CD8-positive, alpha-beta memory T cell (primary cell): ENCODE measurements at places on chromosomes 4 and X.
A peak's percentile ranks its signal among the peaks of the same experiment; 100 is the strongest.

- no peak for DNase-seq
- no peaks in the 10 kb centered on the region for H3K4me1 ChIP-seq
- no peaks in the 10 kb centered on the region for H3K36me3 ChIP-seq
These were observed 389.2 kb upstream of the F9 start for GRCh38 chrX:139141370-139141769.

DNA sequence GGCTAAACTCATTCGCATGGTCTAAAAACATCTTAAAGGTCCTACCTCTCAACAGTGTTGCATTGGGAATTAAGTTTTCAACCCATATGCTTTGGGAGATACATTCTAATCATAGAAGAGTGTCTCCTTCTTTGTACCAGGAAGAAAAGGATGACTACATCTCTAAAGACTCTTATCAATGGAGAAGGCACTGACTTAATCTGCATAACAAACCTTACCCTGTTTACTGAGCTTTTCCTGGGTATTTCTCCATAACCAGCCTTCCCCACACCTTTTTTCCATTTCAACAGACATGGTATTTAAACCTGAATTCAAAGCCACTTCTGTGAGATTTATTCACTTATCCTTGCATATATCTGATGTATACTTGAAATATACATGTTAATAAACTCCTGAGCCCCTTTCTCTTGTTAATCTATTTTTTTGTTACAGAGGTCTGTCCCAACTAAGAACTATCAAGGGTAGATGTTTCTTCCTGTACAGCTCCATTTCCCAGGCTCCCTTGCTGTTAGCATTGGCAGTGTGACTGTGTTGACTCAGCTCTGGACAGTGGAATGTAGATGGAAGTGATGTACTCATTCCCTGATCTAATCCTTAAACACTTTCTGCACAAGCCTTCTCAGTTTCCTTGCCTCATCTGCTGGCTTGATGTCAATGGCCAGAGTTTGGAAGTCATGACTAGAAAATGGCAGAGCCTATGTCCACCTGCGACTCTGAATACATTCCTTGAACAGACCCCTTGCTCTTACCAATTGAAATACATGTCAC is 148.9 kb upstream of the CPEB2 start:
- H3K27me3 ChIP-seq = no peaks in the 10 kb centered on the region
- H3K27ac ChIP-seq = no peak overlapping the region
- H3K4me3 ChIP-seq = no peak overlapping the region
- no peaks in the 10 kb centered on the region for H3K4me1 ChIP-seq
- H3K36me3 ChIP-seq = no peaks in the 10 kb centered on the region
- no peak for DNase-seq

GRCh38 chrX:8083286-8083685 is 87.8 kb downstream of the VCX2 start:
- H3K36me3 ChIP-seq = no peaks in the 10 kb centered on the region
- no peaks in the 10 kb centered on the region for H3K27me3 ChIP-seq
- H3K27ac ChIP-seq = no peak overlapping the region
- no peaks in the 10 kb centered on the region for H3K4me1 ChIP-seq
- DNase-seq = no peak

GRCh38 chr4:126890994-126891393 is 741.8 kb upstream of the INTU start:
- no peak overlapping the region for H3K27ac ChIP-seq
- no peak for DNase-seq
- no peaks in the 10 kb centered on the region for H3K27me3 ChIP-seq
- H3K36me3 ChIP-seq = no peaks in the 10 kb centered on the region

DNA sequence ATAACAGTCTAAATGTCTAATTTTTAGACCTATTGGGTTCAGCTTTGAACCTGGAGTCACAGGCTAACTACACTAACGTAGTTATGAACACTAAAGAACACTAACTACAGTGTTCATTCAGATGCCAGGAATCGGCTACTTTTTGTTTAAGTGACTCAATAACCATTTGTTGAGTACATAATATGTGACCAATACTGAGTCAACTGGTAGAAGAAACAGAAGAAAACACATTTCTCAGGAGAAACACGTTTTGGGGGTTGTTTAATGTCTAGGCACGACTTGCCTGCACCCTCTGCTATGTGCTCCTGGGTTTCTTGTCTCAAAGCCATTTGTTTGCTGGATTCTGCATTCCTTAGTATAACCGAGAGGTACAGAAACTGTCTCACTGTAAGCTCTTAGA is 18.6 kb upstream of the CLNK start:
- H3K36me3 ChIP-seq = no peaks in the 10 kb centered on the region
- no peak for DNase-seq
- H3K27ac ChIP-seq = no peak overlapping the region
- H3K27me3 ChIP-seq = no peaks in the 10 kb centered on the region

DNA sequence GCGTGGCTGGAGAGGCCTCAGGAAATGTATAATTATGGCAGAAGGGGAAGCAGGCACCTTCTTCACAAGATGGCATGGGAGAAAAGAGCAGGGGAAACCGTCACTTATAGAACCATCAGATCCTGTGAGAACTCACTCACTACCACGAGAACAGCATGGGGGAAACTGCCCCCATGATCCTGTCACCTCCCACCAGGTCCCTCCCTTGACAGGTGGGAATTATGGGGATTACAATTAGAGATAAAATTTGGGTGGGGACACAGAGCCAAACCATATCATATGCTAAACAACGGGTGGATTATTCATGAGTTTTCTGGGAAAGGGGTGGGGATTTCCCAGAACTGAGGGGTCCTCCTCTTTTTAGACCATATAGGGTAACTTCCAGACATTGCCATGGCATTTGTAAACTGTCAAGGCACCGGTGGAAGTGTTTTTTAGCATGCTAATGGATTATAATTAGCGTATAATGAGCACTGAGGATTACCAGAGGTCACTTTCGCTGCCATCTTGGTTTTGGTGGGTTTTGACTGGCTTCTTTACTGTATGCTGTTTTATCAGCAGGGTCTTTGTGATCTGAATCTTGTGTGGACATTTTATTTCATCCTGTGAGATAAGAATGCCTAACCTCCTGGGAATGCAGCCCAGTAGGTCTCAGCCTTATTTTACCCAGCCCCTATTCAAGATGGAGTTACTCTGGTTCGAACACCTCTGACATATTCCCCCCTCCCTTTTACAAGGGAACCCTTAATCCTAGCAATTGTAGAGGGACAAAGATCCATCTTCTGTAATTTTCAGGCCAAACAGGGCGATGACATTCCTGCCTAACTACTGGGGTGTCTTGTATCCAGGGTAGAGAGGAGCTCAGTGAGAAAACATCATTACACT is 27.6 kb upstream of the ZNF81 start:
- H3K27me3 ChIP-seq = no peaks in the 10 kb centered on the region
- no peaks in the 10 kb centered on the region for H3K4me1 ChIP-seq
- H3K27ac ChIP-seq = no peak overlapping the region
- no peaks in the 10 kb centered on the region for H3K36me3 ChIP-seq
- DNase-seq = no peak

GRCh38 chr4:3329887-3330286 is 37.1 kb downstream of the RGS12 start:
- no peak overlapping the region for H3K4me3 ChIP-seq
- DNase-seq = no peak
- H3K27ac ChIP-seq = no peak overlapping the region
- no peaks in the 10 kb centered on the region for H3K27me3 ChIP-seq
- no peaks in the 10 kb centered on the region for H3K4me1 ChIP-seq

DNA sequence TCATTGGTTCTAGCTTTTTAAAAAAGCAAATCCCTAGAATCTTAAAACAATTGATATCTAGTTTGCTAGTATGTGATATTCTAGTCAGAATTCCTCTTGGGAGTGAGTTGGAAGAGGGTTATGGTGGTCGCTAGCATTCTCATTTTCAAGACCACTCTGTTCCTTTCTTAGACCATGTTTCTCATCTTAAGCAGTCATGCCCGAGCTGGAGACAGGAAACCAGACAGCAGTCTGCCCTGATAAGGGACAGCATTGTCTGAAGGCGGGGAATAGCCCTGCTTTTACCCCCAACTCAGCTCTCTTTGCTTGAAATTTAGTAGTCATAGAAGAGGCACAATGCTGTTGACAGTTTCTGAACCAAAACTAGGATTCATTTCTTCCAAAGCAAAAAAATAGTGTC is 5.2 kb downstream of the KLF3 start:
- no peak overlapping the region for H3K27ac ChIP-seq
- DNase-seq = no peak
- no peaks in the 10 kb centered on the region for H3K27me3 ChIP-seq
- H3K36me3 ChIP-seq = no peaks in the 10 kb centered on the region

DNA sequence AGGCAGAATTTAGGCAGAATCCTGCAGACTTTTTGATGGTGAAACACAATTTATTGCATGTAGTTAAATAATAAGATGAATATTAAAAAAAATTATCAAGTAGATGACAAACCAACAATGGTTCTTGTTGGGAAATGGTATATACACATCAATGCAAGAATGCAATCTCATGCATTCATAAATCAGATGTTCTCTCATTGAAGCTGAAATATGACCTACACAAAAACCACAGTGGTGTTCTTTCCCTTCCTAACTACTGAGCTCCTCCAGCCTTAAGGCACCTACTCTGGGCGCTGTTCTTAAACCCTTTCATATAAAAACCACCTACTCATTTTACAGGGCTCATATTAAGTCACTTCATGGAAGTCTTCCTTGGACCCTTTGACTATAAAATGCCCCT is 64.1 kb downstream of the ANTXR2 start:
- no peaks in the 10 kb centered on the region for H3K27me3 ChIP-seq
- no peak for DNase-seq
- H3K27ac ChIP-seq = no peak overlapping the region
- peaks cover 40% of the 10 kb centered on the region for H3K4me1 ChIP-seq

GRCh38 chr4:122762520-122762919 is 30.0 kb downstream of the BBS12 start:
- peak; percentile 7 for DNase-seq
- H3K4me3 ChIP-seq = no peak overlapping the region
- H3K27ac ChIP-seq = no peak overlapping the region
- H3K27me3 ChIP-seq = no peaks in the 10 kb centered on the region
- H3K4me1 ChIP-seq = peaks cover 13% of the 10 kb centered on the region

- H3K4me1 ChIP-seq = no peaks in the 10 kb centered on the region
- DNase-seq = no peak
- H3K4me3 ChIP-seq = no peak overlapping the region
- no peaks in the 10 kb centered on the region for H3K27me3 ChIP-seq
- no peaks in the 10 kb centered on the region for H3K36me3 ChIP-seq
These were observed 124.4 kb downstream of the ANK2 start for GRCh38 chr4:113173793-113174264.

DNA sequence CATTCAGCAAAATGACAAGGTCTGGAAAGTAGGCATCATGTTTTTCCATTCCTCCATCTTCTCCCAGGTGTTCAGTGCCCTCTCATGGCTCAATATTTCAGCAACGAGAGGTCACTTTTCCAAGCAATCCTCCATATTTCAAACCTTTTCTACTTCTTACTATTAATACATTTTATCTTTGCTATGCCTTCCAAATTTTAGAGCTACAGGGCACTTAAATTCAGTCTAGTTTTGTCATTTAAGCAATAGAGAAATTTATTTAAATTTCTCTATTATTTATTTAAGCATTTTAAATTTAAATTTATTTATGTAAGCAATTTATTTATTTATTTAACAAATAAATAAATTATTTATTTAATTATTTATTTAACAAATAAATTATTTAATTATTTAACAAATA is 305.1 kb upstream of the ANXA10 start:
- no peak overlapping the region for H3K27ac ChIP-seq
- DNase-seq = no peak
- no peaks in the 10 kb centered on the region for H3K36me3 ChIP-seq
- no peaks in the 10 kb centered on the region for H3K27me3 ChIP-seq
- no peak overlapping the region for H3K4me3 ChIP-seq

- no peak for DNase-seq
- H3K27me3 ChIP-seq = no peaks in the 10 kb centered on the region
- no peaks in the 10 kb centered on the region for H3K36me3 ChIP-seq
- no peak overlapping the region for H3K27ac ChIP-seq
- no peaks in the 10 kb centered on the region for H3K4me1 ChIP-seq
These were observed 29.6 kb upstream of the TASL start for GRCh38 chrX:30607155-30607554.

DNA sequence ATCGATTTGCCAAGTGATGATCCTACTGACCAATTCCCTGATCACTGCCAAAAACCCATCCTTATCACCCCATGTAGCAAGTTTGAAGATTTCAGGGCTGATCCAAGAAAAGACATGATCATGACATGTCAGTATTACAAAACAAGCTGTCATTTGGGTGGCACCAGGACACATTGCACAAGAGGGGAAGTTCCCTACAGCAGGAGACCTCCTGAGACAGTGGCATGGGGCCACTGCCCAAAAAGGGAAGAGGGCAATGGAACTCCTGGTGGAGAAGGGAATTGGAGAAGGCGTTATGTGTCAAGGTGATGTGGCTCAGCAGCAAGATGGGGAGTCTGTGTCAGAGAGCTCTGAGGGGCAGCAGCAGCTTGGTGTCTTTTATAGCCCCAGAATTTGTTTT is 43.4 kb downstream of the ZNF182 start:
- H3K4me1 ChIP-seq = no peaks in the 10 kb centered on the region
- H3K4me3 ChIP-seq = no peak overlapping the region
- H3K27ac ChIP-seq = no peak overlapping the region
- H3K27me3 ChIP-seq = no peaks in the 10 kb centered on the region

GRCh38 chrX:38800981-38801845 is at the start of gene MID1IP1:
Gene MID1IP1, plus strand, starts transcription at chrX:38801459. Its CDS starts 3,488 bp downstream, at chrX:38804947.
- H3K4me3 ChIP-seq = peak within 1 kb of the TSS; percentile 72
- no peaks in the 10 kb centered on the region for H3K36me3 ChIP-seq
- DNase-seq = peak; percentile 68
- H3K27me3 ChIP-seq = no peaks in the 10 kb centered on the region

- H3K36me3 ChIP-seq = no peaks in the 10 kb centered on the region
- H3K4me1 ChIP-seq = no peaks in the 10 kb centered on the region
- no peak overlapping the region for H3K4me3 ChIP-seq
These were observed 9.7 kb upstream of the GEMIN8 start for GRCh38 chrX:14039344-14039743.

GRCh38 chrX:16882702-16883486 is 12.7 kb upstream of the RBBP7 start:
- peak; percentile 41 for DNase-seq
- no peak overlapping the region for H3K27ac ChIP-seq
- peaks cover 5% of the 10 kb centered on the region for H3K4me1 ChIP-seq
- H3K36me3 ChIP-seq = no peaks in the 10 kb centered on the region
- H3K27me3 ChIP-seq = no peaks in the 10 kb centered on the region

GRCh38 chr4:54230484-54231418 is 1.7 kb downstream of the PDGFRA start:
- no peak overlapping the region for H3K4me3 ChIP-seq
- no peak for DNase-seq
- H3K4me1 ChIP-seq = peaks cover 22% of the 10 kb centered on the region
- H3K27me3 ChIP-seq = peaks cover 61% of the 10 kb centered on the region
